Stimulated activated CD4-positive, alpha-beta T cell treated with anti-CD3 and anti-CD28 coated beads, Interleukin-12 subunit alpha, Interleukin-12 subunit beta, amount 100 ng/mL, for 4 hours (primary cell): ENCODE measurements at places on chromosomes 12 and 14.

DNA sequence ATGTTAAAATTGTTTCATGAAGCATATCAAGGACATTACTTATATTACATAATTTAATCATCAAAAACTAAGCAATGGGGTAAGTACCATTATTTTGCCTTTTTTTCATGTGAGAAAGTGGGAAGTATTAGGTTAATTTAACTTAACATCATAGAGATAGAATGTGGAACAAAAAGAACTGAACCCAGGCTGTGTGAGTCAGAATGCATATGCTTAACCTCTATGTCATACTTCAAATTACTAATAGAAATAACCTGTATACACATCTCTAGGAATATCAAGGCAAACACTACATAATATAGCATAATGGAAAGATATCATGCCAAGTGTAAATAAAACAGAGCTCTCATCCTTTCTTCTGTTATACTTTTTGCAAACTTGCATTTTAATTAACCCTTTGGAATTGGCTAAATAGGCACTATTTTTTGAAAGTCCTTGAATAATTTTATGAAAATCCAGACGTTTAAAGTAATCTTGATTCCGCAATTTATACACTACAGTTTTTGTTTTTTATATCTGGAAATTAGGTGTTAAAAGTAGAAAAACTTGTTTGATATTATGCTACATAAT is 777.7 kb downstream of the SLC6A15 start:
- no peak for DNase-seq

DNA sequence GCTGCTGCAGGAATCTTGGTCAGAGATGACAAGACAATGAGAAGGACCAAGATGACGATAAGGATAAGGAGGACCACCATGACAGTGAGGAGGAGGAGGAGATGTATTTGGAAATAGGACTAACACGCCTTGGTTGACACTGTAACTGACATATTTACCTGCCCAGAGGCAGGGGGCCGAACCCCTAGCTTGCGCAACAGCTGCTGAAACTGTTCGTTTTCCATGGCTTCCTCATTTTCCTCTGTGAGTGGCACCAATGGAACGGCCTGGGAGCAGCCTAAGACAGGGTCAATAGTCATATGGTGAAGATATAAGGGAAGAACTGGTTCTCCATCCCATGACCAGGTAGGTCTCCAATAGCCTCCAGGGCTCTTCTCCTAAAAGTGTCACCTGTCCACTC is 28.8 kb downstream of the TIMELESS start:
- no peak for DNase-seq

- DNase-seq: no peak
Measured at GRCh38 chr14:90034156-90034555, 27.6 kb upstream of the KCNK13 start.

DNA sequence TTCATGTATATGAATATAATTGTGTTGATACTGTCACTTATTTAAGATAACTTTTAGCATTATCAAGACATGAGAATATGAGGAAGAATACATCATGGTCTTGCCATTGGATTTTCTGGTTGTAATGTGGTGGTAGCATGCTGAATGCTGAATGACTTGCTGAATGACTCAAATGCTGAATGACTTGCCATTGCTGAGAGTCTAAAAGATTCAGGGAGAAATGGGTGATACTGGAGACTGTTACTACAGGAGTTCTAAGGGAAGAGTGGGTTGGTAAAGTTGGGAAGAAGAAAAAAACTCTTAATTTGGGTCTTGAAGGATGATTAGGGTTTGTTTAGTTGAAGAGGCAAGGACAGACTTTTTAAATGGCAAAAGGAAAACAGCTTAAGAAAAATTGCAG is 72.1 kb upstream of the MANSC4 start:
- no peak for DNase-seq
